Progenitor cell of endocrine pancreas (in vitro differentiated cells): ENCODE measurements at places on chromosomes 3 and 15. TPM values are rescaled to one million over a fixed set of nuclear protein-coding genes. Genes with fewer than 3 reads are reported as not detected.
A peak's percentile ranks its signal among the peaks of the same experiment; 100 is the strongest.

Gene MFGE8
- total RNA-seq = 297 and 309 TPM in 2 replicates

Gene ACAN
- total RNA-seq = 0.93 and 2.0 TPM in 2 replicates

DNA sequence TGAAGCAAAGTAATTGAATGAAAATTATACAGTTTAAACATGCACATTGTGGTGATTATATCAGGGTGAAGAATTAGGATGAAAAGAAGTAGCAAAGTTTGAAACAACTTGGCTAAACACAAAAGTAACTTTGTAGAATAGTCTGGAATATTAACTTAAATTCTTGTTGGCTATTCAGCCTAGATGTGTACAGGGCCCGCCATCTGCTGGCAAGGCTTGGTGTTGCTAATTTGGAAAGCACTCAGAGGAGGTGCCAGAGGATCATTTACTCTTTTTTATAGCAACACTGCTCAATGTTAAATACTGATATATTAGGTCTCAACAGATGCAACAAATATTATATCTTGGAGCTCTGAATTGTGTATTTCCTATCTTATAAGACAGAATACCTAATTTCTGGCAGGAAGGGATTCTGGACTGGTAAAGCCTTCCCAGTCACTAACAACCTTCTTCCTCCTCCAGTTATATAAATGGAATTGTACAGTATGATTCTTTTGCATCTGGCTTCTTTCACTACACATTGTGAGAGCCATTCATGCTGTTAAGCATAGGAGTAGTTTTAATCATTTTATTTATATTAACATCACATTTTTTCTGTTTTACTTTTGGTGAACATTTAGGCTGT lies 36.1 kb downstream of the TTC23 start:
- DNase-seq = peak; percentile 44

GRCh38 chr3:43632269-43632733 lies 10.5 kb upstream of the ANO10 start:
- DNase-seq = no peak

GRCh38 chr3:161766331-161766730 lies 269.7 kb downstream of the OTOL1 start:
- DNase-seq = no peak

DNA sequence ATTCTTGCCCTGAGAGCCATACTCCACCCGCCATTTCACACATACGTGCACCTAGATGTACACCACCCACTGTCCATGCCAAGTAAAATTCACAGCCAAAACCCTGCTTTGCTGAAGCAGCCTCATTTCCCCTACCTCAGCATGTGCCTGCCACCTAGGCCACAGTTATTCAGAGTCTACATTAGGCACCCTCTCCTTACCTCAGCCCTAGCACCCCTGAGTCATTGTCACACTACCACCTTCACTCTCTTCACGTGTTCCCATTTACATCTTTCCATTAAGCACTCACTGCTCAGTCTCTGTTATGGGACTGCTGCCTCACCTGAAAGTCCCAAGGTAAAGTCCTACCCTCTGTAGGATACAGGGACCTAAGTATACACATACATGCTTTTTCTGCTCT lies 70.0 kb downstream of the SETD5 start:
- no peak for DNase-seq

- no peak for DNase-seq
Observed at GRCh38 chr15:88727439-88727838, 75.8 kb upstream of the ACAN start.

GRCh38 chr3:133540896-133541674 lies 32.4 kb upstream of the CDV3 start:
- DNase-seq = no peak

DNA sequence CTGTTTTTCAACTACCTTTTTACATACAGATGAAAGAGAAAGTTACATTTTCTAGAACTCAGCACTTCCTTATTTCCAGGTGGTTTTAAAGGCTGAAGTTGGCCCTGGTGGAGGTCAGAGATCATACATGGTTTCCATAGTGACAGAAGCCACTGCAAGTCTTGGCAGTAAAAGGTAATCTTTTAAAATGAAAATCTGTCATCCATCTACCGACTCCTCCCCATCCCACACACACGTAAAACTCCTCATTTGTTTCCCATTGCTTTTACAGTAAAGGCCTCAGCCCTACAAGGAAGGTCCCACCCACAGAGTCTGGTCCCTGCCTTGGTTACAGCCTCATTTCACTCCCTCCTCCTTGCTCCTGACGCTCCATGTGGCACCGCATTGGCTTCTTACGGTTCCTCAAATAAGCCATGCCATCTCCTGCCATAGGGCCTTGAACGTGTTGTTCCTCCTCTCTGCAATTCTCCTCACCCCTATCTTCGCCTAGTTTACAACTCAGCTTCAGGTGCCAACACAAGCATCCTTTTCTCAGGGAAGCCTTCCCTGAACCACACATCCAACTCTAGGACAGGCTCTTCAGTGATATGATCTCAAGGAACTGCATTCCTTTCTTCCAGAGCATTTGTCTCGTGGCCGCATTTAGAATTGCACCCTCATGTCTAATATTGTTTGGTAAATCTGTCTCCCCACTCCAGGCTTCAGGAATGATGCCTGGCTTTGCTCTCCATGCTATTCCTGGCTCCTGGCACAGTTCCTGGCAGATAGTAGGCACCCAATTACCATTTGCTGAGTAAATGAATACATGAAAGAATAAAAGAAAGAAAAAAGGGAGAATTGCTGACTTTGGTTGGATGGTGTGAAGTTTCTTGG lies 2.6 kb downstream of the CYP19A1 start:
- no peak for DNase-seq

DNA sequence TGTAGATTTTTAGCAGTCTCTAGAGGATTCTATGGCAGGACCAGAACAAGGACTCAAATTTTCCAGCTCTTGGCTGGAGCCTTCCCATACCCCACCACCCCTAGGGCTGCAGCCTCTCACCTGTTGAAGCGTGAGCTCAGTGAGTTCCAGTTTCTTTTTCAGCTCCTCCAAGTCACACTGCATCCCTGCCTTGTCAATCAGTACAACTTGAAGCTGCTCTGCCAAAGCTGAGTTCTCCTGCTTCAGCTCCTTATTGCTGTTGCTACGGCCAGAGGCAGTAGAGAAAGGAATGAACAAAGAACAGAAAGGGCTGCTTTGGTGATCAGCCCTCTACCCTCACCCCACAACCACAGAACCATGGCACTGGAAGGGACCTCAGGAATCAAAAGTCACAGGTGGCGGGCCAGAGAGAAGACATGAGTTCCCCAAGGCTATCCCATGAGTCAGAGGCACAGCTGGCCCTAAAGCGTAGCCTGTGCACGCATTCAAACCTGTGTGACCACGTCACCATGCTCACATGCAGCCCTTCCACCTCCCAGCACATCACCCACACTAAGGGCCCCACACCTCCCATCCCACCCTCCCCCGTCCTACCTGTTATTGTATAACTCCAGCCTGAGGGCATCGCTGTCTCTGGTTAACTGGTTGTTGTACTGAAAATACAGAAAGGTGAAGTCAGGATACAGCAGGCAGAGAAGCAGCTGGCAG lies 83.3 kb upstream of the C2CD4B start:
- no peak for DNase-seq

DNA sequence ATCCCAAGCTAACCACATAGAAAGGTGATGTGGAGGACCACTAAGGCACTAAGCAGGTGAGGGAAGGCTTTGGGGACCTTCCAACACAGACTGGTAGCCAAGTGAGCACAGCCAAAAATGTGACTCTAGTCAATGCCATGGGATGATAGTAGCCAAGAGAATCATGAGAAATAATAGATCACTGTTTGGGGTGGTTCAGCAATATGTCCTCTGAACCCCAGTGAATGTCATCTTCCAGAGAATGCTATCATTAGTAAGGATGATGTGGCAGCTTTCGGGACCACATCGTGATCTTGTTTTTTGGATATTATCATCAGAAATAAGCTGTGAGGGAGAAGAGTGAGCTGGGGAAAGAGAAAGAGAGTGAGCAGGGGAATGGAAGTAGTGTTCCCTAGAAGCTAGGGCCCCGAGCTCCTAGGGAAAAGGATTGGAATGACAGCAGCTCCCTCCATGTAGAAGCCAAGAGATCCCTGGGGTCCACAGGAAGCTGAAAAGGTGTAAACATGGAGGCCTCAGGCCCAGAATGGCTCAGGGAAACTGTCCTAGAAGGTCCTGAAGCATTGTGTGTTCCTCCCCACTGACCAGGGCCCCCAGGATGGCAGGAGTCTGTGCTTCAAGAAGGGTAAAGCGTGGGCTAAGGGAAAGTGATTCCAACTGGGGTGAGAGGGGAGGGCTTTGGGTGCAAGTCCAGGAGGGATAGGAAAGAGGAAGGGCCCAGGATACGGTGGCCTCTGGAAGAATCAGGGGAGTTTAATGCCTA lies 56.6 kb upstream of the KLF13 start:
- no peak for DNase-seq

GRCh38 chr3:143343944-143344343 lies 224.4 kb downstream of the CHST2 start:
- no peak for DNase-seq

DNA sequence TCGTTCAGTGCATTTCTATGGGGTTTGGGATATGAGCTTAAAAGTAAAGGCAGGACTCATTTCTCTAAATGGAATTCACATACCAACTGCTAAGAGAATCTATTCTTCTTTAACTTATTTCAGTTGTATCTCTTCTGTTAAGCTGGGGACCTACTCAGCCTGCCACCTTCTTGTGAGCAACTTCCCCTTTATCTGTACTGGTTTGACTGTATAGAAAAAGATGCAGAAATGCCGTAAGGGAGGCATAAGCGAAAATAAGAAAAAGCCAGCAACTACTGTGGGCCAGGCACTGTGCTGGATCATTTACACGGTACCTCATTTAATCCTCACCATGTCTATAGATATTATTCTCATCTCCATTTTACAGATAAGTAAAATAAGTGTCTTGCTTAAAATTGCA lies 38.4 kb downstream of the RBMS3 start:
- no peak for DNase-seq

GRCh38 chr15:78995921-78996893 lies 51.4 kb upstream of the CTSH start:
- no peak for DNase-seq

DNA sequence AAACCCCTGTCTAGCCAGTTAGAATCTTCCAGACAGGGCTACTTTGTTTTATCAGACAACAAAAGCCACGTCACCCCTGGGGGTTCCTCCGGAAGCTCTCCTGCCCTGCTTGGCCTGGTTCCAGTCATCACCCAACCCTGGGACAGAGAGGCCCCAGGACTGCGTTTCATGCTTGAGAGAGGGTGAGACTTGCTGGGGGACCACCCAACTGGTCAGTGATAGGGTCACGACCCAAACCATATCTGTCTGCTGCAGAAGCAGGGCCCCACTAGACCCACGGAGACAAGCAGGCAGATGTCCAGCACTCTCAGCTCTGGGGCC lies 1.2 kb downstream of the NT5DC2 start:
- DNase-seq = no peak

GRCh38 chr15:55873024-55873720 lies 120.2 kb downstream of the NEDD4 start:
- DNase-seq = no peak

- peak; percentile 47 for DNase-seq
Observed at GRCh38 chr3:54951405-54951804, 23.5 kb upstream of the LRTM1 start.

- no peak for DNase-seq
Observed at GRCh38 chr3:154781595-154781994, 298.5 kb upstream of the MME start.

DNA sequence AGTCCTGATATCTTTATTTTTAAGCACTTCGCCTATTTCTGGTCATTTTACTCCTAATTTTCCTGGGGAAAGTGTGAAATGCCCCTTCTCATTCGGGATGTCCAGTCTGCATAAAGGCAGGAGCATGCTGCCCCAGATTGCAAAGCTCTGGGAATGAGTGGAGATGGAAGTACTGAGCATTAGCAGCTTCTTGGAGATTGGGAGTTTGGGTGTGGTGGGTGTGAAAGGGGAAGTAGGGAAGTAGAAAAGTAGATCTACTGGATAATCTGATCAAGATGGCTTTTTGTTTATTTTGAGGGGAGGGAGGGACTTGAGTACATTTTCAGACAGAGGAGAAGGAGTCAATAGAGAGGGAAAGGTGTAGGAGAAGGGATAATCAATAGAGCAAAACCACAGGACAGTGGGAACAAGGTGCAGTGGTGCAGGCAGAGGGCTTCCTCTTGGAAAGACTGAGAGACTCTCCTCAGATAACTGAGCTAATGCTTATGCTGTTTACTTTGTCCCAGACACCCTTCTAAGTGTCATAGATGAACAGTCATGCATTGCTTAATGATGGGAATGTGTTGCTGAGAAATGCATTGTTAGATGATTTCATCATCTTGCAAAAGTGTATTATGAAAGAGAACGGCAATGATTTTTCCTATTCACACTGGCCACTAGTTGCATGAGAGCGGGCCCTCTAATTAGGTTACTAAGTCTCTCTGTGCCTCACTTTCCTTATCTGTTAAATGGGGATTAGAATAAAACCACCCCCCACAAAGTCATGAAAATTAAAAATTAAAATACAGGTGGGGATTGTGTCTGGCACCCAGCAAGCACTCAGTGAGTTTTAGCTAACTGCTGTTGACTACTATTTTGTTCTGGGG lies 45.5 kb downstream of the PHLDB2 start:
- no peak for DNase-seq
